ENCODE measurements at places on chromosomes 11 and 22.

DNA sequence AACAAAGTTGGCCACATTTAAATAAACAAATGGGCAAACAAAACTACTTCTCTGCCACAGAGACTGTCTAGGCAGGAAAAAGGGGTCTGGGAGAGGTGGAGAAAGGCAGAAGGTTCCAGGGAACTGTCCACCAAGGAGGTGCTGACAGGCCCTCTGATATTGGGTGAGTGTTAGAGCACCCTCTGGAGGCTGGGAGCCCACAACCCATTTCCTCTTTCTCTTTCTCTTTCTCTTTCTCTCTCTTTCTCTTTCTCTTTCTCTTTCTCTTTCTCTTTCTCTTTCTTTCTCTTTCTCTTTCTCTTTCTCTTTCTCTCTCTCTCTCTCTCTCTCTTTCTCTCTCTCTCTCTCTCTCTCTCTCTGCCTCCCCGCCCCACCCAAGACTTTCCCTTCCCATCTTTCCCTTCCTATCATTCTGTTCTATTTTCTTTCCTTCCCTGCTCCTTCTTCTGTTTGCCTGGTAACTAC lies 912.8 kb downstream of the DLG2 start:
- DNase-seq = no peak

GRCh38 chr11:135033540-135033939 lies 621.5 kb upstream of the B3GAT1 start:
- no peak for DNase-seq

GRCh38 chr11:2652333-2653197 lies 47.2 kb downstream of the KCNQ1OT1 start:
- DNase-seq = no peak

GRCh38 chr11:66974724-66975404 lies at the start of gene C11orf86:
TSS of gene C11orf86 (plus strand) at chr11:66975304. CDS start at chr11:66975363, 59 bp downstream.
- DNase-seq = no peak

DNA sequence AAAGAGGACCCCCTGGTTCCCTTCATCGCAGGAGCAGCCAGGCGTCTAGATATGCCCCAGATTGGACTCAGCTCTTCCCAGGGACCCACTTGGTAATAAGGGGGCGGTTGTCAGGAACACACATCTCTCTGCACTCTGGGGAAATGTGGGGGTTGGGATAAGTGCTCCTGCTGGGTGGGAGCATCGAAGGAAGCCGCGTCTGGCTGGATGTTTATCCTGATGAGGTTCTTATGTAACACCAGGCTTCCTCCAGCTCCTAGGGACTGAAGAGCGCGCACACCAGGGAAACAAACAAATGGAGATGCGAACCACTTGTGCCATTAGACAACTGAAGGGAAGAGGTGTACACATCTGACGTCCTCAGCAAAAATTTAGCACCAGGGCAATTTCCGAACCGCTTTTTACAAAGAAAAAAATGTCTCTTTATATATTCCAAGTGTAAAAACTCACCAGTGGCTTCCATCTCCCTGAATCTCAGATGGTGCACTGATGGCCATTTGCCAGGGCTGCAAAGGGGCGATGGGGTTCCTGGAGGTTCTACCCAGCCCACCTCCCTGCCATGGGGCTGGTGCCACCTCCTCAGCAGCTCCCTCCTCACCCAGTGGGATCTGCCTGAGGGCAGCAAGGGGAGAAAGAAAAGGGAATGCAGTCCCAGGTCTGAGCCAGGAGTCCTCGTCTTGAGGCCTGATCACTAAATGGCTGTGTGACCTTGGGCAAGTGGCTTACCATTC lies 89.4 kb downstream of the PKNOX2 start:
- no peak for DNase-seq

- DNase-seq = no peak
Measured at GRCh38 chr11:706439-706956, 467 bp downstream of the EPS8L2 start.

DNA sequence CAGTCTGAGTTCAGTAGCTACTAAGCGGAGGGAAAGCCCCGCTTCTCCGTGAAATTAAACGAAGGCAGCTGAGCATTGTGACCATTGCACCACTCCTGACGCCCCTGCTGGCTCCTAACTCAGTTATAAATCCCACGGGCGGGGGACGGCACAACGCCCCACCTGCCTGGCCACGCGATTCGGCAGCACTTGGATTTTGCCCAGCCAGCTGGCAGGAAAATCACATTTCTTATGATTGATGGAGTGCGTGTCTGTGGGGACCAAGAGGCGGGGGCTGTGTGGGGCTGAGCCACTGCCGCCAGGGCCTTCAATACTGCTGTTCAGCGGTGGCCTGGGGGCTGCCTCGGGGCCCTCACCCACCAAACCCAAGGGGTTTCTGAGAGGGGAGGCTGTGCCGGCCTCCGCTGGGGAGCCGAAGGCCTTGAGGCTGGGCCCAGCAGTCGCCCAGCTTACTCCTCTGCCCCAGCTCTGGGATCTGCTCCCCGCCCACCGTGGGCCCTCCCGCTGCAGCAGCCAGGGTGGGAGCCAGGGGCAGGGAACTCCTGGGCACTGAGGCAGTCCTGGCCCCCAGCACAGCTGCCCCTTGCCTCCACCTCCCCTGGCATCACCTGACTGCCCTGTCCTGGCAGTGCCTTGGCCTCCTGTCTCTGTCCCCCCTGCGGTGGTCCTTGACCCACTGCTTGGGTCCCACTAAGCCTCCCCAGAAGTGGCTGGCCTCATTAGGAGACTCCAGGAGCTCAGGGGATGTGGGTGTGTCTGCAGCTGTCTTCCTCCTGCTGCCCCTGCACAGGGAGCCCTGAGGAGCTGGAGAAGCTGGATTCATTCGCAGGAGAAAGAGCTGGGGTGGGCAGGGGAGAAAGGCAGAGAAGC lies 30.7 kb downstream of the SHISAL1 start:
- DNase-seq = no peak

Data from CD4-positive, alpha-beta T cell treated with Interleukin-4 for 1 hour (primary cell).